ENCODE measurements at places on chromosomes 6 and 20.

- no peak for DNase-seq
Observed at GRCh38 chr20:56428410-56428809, 16.4 kb downstream of the CASS4 start.

- no peak for DNase-seq
Observed at GRCh38 chr20:19998990-19999705, 18.0 kb upstream of the NAA20 start.

DNA sequence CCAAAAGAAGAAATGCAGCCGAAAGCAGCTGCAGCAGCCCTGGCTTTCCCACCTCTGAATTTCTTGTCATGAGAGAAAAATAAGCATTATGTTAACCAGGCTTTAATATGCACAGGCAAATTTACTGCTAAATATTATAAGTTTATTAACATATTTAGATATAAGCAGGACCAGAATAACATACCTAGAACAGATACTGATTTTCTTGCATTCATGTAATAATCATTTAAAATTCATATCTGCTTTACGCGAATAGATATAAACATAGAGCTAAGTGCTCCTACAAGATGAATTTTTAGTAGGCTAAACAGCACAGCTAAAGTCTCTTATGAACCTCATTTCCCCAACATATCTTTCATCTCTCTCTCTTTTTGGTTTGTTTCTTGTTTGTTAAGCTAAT is 14.7 kb downstream of the CD93 start:
- no peak for DNase-seq

GRCh38 chr6:135438907-135439535 is 58.5 kb downstream of the AHI1 start:
- no peak for DNase-seq

- DNase-seq = no peak
Observed at GRCh38 chr6:15166121-15166520, 79.7 kb upstream of the JARID2 start.

- DNase-seq = no peak
Observed at GRCh38 chr20:35020108-35020928, 64.7 kb downstream of the MYH7B start.

DNA sequence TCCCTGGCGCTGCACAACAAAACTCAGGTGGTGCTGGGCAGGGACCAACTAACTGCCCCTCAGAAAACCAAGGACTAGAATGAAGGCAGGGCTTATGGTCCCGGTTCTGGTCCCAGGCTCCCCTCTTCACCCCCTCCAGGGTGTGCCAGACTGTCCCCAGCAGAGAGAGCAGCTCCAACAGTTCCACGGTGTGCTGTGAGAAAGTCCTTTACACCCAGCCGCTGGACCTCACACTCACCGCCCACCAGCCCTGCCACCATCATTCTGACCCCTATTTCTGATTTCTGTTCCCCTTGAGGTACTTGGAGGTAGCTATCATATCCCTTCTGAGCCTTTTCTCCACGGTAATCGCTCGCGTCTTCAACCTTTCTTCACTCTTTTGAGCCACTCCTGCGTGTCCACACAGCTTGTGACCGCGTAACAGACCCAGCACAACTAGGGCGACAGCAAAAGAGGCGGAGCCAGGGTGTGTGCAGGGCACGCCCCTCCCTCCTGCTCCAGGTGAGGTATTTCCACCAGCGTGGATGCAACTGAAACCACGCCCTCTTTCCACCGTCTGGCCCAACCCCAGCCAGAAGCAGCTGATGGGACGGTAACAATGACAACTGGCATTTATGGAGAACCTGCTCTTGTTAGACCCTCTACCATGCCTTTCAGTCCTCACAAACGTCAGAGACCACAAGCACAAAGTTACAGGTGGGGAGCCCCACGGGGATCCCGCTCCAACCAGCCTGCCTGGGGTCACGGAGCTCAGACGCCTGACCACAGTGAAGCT is 2.3 kb downstream of the PXDC1 start:
- DNase-seq = no peak

GRCh38 chr6:92188016-92188415 is 1231.3 kb downstream of the EPHA7 start:
- DNase-seq = no peak

- DNase-seq = no peak
Observed at GRCh38 chr6:88238065-88238464, 71.9 kb upstream of the CNR1 start.

GRCh38 chr6:97586344-97586743 is 303.3 kb upstream of the MMS22L start:
- no peak for DNase-seq

DNA sequence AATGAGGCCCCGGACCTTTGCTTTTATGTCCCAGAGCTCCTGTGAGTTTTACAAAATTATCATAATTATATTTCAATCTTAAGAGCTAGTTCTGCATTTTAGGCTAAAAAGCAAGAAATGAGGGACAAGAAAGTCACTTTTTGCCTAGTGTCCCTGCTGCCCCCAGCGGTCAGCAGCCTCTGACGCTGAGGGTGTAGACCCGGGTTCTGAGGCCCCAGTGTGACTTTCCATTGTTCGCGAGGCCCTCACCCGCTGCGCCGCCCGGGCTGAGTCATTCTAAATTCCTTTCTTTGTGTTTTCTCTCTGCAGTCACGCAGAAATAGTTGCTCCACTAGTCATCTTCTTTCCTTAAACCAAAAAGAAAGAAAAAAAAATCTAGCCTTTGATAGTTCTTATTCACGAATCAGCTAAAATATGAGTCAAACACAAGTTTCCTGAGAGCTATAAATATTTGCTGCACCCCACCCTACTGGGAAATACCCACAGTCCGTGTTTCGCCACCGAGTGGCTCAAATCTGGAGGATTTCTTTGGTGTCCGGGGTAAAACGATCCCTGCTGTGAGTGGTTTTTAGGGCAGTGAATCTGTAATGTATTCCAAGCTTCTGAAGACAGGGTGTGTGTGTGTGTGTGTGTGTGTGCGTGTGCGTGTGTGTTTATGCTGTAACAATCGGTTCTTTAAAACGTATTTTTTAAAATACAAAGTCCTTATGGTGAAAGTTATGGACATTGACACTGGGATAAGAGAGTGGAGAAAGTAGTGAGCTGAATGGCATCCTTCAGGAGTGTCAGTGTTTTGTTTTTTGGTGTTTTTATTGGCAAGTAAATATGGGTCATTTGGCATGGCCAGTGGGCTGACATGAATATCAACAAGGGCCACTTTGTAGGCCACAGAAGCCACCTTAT is 59.7 kb upstream of the EEF1A1 start:
- DNase-seq = no peak

GRCh38 chr6:10901770-10902169 is 14.9 kb downstream of the SYCP2L start:
- no peak for DNase-seq

DNA sequence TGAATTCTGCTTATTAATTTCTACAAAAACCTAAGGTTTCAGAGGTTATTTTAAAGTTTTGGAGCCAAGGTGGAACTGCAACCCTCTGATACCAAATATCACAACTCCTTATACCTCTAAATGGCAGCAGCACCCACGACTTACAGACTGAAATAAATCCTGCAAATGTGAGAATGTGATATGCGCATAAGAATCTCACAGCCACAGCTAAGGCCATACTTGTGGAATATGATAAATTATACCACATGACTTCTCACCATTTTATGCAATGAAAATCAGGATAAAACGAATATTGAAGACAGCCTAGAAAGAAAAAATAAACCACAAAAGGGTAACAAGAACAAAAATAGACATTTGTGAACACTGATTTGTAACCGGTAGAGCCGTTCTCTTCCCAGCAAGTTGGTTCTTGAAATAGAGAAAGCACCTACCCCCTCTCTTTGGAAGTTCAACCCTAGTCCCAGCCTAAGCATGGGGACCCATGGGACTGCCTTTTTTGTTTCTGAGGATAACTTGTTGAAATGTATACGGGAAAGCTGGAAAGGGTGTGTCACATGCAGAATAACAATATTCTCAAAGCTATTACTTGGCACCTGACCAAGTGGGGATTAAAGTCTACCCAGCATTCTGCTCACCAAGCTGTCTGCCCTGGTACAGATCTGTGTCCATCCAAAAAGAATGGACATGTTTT is 47.1 kb upstream of the MCM9 start:
- no peak for DNase-seq

DNA sequence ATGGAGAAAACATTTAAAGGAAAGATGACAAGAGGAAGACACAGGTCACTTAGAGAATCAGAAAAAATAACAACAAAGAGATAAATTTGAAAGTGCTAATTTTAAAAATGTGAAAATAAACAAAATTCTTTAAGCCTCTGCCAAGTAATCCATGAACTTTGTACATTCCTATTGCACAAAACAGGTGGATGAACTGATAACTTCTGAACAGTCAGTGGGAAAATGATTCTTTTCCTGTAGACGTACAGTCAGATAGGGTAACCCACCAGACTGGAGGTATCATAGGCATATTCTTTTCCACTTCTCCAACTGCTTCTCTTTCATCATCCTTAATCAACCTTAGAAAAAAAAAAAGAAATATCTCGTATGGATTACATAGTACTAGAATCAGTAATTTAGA is 36.5 kb upstream of the CRISP1 start:
- DNase-seq = no peak

DNA sequence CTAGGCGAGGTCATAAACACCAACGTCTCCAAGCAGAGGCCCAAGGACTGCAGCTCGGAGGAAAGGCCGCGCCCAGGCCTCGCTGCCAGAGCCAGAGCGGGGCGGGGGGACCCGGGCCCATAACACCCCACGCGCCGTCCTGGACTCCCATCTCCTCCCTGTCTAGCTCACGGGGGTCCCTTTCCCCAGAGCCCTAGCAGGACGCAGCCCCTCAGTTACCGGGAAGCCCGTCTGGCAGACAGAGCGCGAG is 44.9 kb downstream of the MDFI start:
- DNase-seq = no peak

GRCh38 chr20:33284937-33285336 is 1.9 kb downstream of the BPIFB1 start:
- DNase-seq = no peak

- DNase-seq = no peak
Observed at GRCh38 chr20:62355878-62356588, 11.1 kb downstream of the LAMA5 start.

DNA sequence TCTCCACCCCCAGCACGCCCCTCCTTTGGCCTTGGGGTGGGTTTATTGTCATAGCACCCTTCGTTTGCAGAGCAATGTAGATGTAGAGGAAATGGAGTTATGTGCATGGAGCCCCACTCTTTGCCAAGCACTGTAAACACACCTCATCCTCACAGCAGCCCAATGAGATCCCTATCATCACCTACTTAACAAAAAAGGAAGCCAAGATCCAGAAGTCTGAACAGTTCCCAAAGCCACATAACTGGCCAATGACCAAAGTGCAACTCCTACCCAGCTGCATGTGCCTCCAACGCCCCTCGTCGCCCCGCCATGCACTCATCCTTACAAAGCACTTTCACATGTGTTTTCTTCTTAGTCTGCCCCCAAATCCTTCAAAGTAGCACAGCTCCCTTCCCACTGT is 21.8 kb upstream of the FOXQ1 start:
- no peak for DNase-seq

DNA sequence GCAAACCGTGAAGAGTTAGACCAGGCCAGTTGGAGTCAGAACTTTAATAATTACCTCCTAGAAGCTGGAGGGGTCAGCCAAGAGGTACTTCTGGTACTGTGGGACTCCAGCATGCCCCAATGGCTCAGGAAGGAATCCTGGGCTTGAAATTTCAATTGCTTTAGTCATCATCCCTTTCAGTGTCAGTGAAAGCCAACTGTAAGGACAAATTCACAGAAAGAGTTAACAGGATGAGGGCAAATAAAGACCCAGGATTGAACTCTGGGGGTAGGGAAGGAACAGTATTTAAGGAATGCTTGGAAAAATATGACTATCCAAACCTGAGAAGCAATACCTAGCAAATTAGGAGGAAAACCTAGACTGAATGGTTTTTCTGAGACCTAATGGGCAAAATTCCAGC is 735.1 kb upstream of the MARCKS start:
- DNase-seq = no peak

GRCh38 chr20:25247000-25247517 is 826 bp upstream of the PYGB start:
- no peak for DNase-seq
